Fibroblast of the aortic adventitia (primary cell): ENCODE measurements at places on chromosomes 2 and 18. TPM values are rescaled to one million over a fixed set of nuclear protein-coding genes. Genes with fewer than 3 reads are reported as not detected.

The KHK gene
- 1.7 and 2.3 TPM in 2 replicates for total RNA-seq

The SLC16A14 gene
- 0.49 and 1.4 TPM in 2 replicates for total RNA-seq

The FIGN gene
- 2.5 and 4.1 TPM in 2 replicates for total RNA-seq

The IL1RL2 gene
- 1.7 and 9.8 TPM in 2 replicates for total RNA-seq

The ALK gene
- total RNA-seq: 0.27 and 0.82 TPM in 2 replicates

The PDE1A gene
- total RNA-seq: 18.7 and 34.9 TPM in 2 replicates

The PAX3 gene
- total RNA-seq: not detected in 2 replicates

The CWC22 gene
- total RNA-seq: 31.8 and 38.8 TPM in 2 replicates

The TFPI gene
- 72.5 and 596 TPM in 2 replicates for total RNA-seq

The ERMN gene
- total RNA-seq: 0.18 TPM in 1 of 2 replicates, not detected in the other

The INPP5D gene
- total RNA-seq: 0.54 and 0.98 TPM in 2 replicates

The HOXD13 gene
- not detected in 2 replicates for total RNA-seq

The AQP4 gene
- total RNA-seq: not detected in 2 replicates

The TNFRSF11A gene
- 0.08 and 1.1 TPM in 2 replicates for total RNA-seq

The EPAS1 gene
- 41.5 and 45.6 TPM in 2 replicates for total RNA-seq

The CBLN2 gene
- 0.27 and 0.33 TPM in 2 replicates for total RNA-seq

The TXNDC2 gene
- 0.16 and 0.27 TPM in 2 replicates for total RNA-seq

The RALB gene
- total RNA-seq: 29.7 and 73.7 TPM in 2 replicates

The DAW1 gene
- total RNA-seq: 1.3 TPM in 1 of 2 replicates, not detected in the other

The SCYGR4 gene
- not detected in 2 replicates for total RNA-seq

The SP110 gene
- 21.0 and 46.0 TPM in 2 replicates for total RNA-seq

The BCL2 gene
- total RNA-seq: 4.2 and 13.2 TPM in 2 replicates

The TUBB8B gene
- not detected in 2 replicates for total RNA-seq
